ENCODE measurements at places on chromosomes 3 and 15.

DNA sequence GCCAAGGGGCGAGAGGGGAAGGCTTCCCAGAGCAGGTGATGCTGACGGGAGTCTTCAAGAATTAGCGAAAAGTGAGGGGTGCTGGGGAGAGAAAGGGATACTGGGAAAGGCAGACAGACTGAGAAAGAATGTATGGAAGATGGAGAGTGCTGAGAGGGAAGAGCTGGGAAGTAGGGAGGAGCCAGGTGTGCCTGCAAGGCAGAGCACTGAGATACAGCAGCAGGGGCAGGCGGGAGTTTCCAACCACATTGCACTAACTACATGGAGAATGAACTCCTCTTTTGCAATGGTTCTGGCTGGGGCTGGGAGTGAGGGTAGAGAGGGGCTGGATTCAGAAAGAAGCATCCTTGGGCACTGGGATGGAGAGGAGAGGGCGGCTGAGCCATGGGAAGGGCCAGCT is 16.0 kb upstream of the CRABP1 start:
- DNase-seq = no peak

- no peak for DNase-seq
These were observed 15.2 kb downstream of the SACM1L start for GRCh38 chr3:45704301-45704943.

GRCh38 chr3:3851621-3852323 is 52.5 kb downstream of the LRRN1 start:
- DNase-seq = no peak

GRCh38 chr15:48695088-48695826 is 49.7 kb upstream of the FBN1 start:
- no peak for DNase-seq

GRCh38 chr15:45328663-45329062 is 49.7 kb downstream of the GATM start:
- DNase-seq = no peak

- no peak for DNase-seq
These were observed 34.9 kb downstream of the MED12L start for GRCh38 chr3:151120409-151120808.

All from thymus (tissue), 14 donors.